ENCODE measurements at places on chromosomes 12 and 14. TPM values are rescaled to one million over a fixed set of nuclear protein-coding genes. Genes with fewer than 3 reads are reported as not detected.

PLEKHH1 gene
- 6.2 TPM for total RNA-seq

DNA sequence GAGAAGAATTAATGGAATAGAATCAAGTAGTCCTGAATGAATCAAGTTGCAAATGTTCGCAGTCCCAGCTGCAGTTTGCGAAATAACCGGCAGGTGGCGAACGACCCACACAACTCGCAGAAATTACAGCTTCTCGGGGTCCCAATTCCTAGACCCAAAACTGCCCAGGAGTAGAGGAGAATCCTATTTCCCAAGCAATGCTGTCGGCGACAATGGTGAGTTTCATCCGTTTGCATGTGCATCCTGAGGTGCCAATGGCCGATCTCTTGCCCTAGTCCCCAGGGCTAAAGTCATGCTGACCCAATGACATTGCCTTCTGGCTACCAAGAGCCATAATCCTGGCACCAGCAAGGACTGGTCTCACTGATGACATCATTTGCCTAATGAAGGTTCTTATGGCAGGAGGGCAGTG lies 8.5 kb upstream of the ASCL1 start:
- DNase-seq: peak; percentile 64

DNA sequence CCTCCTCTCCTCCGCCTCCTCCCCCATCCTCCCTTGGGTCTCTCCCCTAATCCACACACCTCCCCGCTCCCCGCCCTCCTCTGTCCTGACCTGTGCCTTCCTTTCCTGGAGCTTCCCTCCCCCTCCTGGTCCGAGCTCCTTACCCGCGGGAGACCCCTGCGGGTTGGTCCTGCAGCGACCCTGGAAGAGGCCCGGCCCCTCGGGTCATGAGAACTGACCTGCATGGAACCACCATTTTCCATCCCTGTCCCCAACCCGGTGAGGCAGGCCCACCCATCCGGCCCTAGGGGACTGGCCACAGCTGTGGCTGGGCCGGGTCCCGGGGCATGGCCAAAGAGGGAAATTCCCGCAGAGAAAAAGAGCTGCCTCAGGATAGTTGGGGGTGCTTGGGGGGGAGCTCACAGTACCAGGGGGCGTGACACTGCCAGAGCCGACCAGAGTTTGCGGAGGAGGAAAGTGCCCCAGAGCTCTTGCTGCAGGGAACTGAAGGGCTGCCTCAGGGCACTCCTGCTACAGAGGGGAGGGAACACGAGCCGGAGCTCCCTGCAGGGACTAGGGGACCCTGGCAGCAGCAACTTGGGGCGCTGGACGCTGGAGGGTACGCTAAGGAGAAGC lies 613 bp downstream of the ARHGEF40 start:
- DNase-seq: no peak

PTPN6 gene
- 22.5 TPM for total RNA-seq

PLBD1 gene
- 0.87 TPM for total RNA-seq

EIF2S3B gene
- 0.63 TPM for total RNA-seq

DNA sequence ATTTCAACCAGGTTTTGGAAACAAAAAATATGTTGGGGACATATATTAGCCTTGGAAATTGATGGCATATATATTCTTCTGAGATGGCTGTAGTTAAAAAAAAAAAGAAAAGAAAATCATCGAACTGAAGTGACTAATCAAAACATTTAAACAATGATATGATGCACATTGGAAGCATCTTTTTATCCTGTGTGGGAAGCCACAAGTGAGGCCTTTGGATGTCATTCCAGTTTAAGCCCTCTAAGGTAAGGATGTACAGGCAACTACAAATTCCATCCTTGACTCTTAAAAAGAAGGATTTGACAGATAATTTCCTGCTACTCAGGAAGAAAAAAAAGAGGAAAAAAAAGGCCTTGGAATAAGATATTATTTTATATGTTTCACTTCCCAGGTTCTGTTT lies 9.6 kb upstream of the PTPRB start:
- peak; percentile 74 for DNase-seq

DNA sequence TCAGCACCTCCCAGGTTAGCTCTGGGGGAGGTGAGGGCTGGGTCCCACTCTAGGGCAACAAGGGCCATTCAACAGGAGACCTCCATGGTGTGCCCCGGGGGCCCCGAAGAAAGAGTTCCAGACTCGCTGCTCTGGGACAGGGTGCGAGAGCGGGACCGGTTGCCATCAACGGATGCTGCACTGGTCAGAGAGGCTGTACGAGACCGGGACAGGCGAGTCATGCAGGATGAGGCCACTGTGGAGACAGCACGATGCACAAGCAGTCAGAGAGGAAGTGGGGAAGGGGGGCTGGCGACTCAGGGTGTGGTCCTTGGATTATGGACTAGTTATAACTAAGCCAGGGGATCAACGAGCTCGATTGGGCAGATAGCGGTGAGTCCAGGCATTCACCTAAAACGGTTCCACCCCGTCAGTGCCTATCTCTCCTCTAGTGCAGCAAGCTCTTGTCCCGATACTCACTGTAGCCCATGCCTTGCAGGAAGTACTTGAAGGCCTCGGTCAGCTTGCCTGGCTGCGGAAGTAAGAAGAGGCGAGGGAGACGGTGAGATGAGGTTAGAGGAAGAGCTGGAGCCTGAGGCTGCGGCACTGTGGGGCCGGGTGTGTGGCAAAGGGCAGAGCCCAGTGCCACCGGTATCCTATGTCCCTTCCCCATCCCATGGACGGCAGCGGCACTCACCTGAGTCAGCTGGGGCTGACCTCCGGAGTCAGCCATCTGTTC lies 7.2 kb downstream of the NDRG2 start:
- no peak for DNase-seq

VCPKMT gene
- total RNA-seq: 8.2 TPM

- no peak for DNase-seq
These were observed 360.9 kb downstream of the ADGRD1 start for GRCh38 chr12:131314524-131315090.

DNA sequence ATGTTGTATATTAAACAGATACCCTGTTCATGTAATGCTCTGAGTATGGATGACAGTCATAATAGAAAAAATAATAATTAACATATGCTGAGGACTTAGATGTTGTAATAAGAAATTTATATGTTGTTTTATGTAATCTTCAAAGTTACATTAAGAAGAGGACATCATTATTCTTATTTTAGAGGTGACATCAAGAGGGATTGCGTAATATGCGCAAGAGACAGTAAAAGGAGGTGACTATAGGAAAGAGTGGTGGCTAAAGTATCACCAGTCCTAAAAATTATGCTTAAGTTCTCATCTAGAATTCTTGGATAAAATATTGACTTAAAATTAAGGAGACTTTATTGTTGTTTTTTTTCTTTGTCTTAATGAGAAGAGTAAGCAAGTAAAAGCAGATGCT lies 323.9 kb downstream of the KCNC2 start:
- DNase-seq: no peak

HOXC11 gene
- 0.84 TPM for total RNA-seq

CNPY2 gene
- 162 TPM for total RNA-seq

- DNase-seq: no peak
These were observed 168.8 kb downstream of the KIF26A start for GRCh38 chr14:104307246-104307626.

GRCh38 chr12:30016540-30017055 lies 232.9 kb upstream of the TMTC1 start:
- no peak for DNase-seq

DNA sequence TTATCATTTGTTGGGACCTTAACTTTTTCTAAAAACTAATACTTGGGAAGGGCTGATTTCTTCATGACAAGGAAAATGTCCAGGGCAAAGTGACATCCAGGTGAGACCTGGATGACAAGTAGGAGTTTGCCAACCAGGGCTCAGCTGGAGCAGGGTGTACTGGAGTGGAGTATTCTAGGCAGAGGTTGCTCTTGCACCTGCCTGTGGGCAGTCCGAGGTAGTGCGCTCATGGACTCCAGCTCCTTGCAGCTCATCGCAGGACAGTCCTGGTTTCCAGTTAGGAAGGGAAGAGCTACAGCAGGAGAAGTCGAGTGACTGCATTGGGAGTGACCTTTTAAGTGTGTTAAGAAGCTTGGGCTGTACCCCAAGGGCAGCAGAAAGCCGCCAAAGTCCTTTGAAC lies 175.9 kb downstream of the PELI2 start:
- peak; percentile 51 for DNase-seq

GRCh38 chr14:77375973-77376770 lies 722 bp downstream of the TMED8 start:
- DNase-seq: peak; percentile 27

DNA sequence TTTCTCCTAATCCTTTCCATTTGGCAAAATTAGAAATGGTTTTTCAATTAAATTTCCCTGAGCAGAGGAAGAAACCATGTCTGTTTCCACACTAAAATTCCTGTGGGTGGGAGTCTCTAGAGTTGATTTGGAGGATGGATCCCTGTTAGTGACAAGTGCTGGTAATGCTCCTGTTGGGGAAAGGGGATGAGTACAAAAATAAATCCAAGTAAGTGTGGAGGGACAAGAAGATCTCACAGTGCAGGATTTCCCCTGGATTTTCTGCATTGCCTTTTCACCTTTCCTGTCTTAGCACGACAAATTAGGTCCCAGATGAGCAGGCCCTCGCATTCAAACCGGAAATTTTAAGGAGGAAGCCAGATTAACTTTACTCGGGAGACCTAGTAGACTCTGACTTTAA lies 107.5 kb downstream of the DAD1 start:
- DNase-seq: no peak

- no peak for DNase-seq
These were observed 633.6 kb downstream of the TMTC2 start for GRCh38 chr12:83320350-83320749.

SOAT2 gene
- total RNA-seq: 0.07 TPM

CMA1 gene
- not detected for total RNA-seq

- DNase-seq: peak; percentile 37
These were observed 177.2 kb upstream of the NPAS3 start for GRCh38 chr14:32761381-32761968.

KRT3 gene
- 0.33 TPM for total RNA-seq
